ENCODE measurements at places on chromosomes 2 and 18.
A peak's percentile ranks its signal among the peaks of the same experiment; 100 is the strongest.

DNA sequence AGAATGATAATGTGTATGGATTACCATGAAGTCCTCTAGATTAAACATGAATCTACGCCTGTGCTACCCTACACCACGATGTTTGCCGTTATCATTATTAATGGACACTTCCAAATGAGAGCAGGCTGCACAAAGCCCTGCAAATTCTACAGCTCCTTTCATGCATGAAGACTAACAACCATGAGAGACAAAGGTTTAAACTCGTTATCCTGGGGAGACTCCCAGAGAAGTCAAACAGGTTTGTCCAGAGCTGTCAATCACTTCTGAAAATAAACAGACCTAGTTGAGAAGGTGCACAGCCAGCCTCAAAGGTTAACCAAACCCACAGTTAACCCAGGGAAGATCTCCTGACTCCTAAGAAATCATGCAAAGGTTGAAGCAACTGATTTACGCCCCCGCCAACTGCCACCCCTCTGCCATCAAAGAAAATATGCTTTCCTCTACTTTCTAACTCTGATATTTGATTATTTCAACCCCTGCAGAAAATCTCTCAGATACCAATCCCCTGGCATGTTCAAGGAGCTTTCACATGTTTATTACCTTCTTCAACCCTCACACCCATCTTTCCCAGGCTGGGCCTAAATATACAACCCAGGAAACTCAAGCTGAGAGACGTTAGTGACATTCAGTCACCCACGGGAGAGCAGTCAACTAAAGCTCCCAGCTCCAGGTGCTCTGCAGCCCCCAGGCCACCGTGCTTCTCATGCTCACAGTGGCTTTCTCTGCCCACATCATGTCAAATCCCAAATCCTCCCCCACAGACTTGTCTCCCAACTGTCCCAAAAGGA is 35.9 kb downstream of the MYO5B start:
- no peak for DNase-seq

DNA sequence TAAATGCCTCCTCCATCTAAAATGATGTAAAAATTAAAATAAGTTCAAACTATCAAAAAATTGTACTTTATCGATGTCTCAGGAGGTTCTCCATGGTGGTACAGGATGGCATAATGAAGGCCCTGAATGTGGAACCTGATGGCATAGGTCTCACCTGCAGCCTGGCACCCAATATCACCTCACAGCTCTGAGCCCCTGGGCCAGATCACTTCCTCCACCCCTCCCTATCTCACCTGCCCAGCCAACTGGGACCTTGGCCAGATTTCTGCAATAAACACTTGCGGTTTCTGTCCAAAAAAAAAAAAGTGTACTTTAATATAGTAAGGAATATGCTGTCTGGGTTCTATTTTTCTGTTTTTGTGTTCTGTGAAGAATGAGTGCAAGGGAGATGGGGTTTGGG is 6.7 kb upstream of the RBM45 start:
- no peak for DNase-seq

GRCh38 chr2:51919395-51919794 is 887.5 kb upstream of the NRXN1 start:
- DNase-seq: peak; percentile 56

- no peak for DNase-seq
Observed at GRCh38 chr2:236692937-236693336, 123.3 kb downstream of the ACKR3 start.

DNA sequence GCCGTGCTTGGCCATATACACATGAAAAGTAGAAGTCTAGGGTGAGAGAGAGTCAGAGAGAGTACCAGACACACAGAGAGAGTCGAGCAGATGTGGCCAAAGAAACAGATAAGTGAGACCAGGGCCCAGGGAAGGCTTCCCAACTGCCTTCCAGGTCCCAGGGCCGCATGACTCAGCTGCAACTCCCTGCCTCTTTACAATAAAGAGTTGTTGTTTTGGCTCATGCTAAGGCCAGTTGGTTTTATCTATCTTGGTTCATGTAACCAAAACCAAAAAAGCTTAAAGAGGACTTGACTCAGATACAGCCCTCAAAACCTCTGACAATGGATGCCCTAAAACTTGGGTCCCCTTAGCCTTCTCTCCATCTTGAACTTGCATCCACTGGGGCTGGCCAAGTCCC is 36.9 kb downstream of the REEP1 start:
- no peak for DNase-seq

DNA sequence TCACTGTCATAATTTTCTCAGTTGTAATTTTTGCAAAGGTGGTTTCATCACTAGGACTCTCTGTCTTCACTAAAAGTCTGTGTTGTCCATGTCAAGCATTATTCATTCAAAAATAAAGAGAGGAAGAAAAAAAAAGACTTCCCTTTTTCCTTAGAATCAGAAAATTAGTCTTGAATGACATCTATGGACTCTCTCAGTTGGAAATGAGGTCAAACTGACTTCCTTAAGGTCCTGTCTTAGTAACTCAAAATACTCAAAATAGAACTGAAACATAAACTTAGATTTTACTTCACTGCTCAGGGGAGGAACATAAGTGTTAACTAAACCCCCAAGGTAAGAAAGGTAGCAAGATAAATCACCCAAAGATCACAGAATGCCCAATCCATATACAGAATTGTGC is 2.2 kb upstream of the ZNF407 start:
- no peak for DNase-seq

DNA sequence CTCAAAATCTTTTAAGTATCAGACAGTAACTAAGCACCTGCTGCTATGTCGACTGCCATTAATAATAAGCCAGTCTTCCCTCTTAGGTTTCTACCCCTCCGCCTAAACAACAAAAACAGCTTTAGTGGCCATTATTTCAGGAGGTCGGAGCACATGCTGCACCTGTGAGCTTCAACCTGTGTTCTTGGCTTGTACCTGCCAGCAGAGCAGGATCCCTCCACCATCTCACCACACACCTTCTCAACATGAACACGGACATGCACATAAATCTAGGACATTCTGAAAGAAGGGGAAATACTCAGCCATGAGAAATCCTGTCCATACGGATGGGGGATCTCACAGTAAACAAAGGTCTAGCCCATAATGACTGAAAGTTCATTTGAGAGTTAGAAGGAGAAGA is 3.7 kb downstream of the CYB5A start:
- no peak for DNase-seq

DNA sequence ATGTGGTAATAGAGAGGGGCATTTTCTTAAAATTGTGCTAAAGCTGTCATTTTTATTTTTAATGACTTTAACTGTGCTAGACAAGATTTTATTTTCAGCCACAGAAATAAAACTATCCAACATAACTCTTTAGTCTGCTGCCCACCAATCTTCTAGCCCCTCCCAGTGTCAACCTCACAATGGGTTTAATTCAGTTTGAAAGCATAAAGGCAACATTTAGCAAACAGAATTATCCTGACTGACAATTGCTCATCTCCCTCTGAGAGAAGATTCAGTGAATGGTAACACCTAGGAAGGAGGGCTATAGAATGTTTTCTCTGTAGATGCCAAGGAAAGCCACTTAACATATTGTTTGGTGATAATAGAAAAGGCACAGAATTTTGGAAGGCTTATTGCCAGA is 5.2 kb downstream of the ERMN start:
- no peak for DNase-seq

- DNase-seq: peak; percentile 27
Observed at GRCh38 chr18:27608742-27609141, 423.6 kb upstream of the CHST9 start.

GRCh38 chr18:48827291-48828193 is 123.2 kb downstream of the SMAD7 start:
- peak; percentile 80 for DNase-seq

DNA sequence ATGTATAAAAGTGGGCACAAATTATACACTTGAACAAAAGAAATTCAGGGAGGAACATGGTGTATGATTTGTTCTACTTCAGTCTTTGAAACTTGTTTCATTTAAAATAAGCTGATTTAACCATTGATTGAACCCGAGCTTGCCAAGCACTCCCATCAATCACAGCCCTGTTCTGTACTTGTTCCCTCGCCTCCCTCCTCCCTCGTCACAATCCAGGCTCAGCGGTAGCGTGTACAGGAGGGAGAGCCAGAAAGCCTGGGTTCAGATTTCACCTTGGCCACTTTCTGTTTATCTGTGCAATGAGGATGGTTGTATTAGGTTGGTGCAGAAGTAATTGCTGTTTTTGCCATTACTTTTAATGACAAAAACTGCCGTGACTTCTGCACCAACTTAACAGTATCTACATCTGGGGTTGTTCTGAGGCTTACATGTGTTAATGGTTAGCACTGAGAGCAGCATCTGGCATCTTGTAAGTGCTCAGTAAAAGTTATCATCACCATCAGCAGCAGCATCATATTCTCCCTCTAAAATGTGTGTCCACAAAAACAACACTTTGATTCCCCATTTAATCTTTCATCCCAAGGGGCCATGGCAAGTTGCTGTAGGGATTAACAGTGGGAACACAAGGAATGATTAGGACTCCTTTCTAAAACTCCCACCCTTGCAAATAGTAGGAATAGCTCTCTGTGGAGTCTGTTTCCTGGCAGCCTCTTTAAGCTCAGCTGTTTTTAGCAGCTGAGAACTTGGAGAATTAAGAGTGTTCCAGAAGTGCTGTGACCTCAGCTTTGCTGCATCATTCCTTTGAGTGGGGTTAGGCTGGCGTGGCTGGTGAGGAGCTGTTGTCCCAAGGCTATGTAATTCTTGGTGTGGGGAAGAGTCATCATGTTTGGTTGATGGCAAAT is 4.7 kb downstream of the DPYSL5 start:
- peak; percentile 23 for DNase-seq

GRCh38 chr2:172782506-172783164 is 47.0 kb downstream of the RAPGEF4 start:
- peak; percentile 56 for DNase-seq

GRCh38 chr2:160224507-160224906 is 24.4 kb upstream of the ITGB6 start:
- peak; percentile 30 for DNase-seq

GRCh38 chr2:168524005-168524404 is 67.9 kb downstream of the CERS6 start:
- no peak for DNase-seq

DNA sequence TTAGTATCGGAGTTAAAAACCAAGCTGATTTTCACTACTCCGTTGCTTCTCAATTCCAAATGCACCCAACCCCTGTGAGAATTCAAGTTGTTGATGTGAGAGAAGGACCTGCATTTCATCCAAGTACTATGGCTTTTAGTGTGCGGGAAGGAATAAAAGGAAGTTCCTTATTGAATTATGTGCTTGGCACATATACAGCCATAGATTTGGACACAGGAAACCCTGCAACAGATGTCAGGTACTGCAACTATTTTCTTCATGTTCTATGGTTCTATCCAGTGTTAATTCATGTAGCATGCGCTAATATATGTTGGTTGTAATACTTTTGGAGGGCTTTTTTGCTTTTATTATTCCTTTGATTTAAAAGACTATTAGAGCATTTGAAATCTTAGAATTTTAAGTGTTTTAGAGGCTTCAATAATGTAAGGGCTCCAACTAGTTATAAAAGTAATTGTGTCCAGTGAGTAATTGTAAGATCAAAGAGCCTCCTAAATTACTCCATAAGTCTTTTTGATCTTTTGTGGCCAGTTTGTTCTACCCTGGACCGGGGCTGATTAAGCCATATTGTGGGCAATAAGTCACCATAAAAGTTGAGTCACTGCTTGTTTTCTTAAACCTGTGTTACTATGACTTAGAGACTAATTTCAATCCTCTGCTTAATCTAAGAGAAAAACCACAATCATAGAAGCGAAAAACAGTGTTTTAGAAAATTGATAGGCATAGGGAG is 22.9 kb downstream of the DSG4 start:
- DNase-seq: no peak

DNA sequence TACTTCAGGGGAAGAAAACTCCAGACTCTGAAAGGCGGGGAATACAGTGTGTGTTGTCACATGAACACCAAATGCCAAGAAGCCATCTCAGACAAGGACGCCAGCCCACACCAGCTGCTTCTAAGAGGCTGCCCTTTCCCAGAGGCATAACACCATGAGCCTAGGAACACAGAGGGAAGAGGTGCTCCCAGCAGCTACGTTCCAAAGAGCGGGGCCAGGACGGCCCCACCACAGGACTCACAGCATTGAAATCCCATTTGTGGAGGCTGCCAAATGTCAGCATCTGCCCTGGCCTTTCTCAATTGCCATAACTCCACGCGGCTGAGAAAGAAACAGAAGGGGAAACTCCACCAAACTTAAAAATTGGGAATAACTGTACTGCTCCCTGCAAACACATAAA is 20.1 kb upstream of the ID2 start:
- peak; percentile 84 for DNase-seq

- DNase-seq: no peak
Observed at GRCh38 chr2:217475101-217475500, 527.7 kb downstream of the TNS1 start.

DNA sequence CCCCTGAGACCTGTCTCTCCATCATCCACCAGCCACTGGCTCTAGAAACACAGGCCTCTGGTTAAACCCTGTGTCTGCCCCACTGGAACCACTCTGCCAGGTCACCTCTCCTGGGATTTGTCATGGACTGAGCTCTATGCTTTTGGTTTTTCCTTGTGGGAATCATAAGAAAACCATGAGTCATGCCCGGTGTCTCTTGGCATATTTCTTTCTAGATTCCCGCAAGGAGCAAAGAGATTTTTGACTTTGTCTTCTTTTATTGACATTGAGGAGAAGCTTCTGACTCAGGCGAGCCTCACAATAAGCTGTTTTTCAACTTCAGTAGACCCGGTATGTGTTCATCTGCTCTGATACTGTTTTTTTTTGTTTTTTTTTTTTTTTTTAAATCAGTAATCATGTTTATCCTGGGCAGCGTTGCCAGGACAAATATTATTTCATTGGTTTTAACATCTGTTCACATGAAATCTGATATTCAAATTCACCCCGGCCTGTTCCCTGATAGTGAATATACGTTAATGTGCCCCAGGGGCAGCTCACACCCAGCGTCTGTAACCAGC is 207.1 kb downstream of the ACKR3 start:
- DNase-seq: peak; percentile 87

- no peak for DNase-seq
Observed at GRCh38 chr2:156333274-156333950, 891 bp upstream of the NR4A2 start.

DNA sequence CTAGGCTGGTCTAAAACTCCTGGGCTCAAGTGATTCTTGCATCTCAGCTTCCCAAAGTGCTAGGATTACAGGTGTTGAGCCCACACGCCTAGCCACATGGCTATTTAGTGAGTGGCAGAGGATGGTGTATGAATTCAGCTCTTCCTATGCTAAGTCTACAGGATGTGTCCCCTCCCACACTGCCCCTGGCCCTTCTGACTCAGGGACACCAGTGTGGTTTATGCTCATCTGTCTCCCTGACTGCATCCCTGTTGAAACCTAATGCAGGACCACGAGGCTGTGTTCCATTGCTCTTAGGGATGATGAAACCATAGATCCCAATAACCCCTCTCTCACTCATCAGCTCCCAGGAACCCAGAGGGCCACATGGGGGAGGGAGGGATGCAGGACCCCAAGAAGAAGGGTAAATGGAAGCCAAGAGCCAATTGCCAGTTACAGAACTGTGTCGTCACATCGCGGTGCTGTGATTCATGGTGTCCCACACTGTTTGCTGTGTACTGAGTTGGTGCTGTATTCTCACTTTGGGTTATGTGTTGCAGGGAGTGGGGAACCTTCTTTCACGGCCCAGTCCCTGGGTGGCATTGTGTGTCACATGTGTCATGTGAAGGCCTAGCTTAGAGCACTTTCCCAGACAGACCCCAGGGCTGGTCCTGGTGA is 102.9 kb upstream of the HAAO start:
- no peak for DNase-seq
